ENCODE measurements at places on chromosomes 13 and 19.

- DNase-seq = no peak
Observed at GRCh38 chr19:2986951-2987524, 9.7 kb downstream of the TLE6 start.

GRCh38 chr19:14494411-14494810 is 1.5 kb downstream of the GIPC1 start:
- no peak for DNase-seq

DNA sequence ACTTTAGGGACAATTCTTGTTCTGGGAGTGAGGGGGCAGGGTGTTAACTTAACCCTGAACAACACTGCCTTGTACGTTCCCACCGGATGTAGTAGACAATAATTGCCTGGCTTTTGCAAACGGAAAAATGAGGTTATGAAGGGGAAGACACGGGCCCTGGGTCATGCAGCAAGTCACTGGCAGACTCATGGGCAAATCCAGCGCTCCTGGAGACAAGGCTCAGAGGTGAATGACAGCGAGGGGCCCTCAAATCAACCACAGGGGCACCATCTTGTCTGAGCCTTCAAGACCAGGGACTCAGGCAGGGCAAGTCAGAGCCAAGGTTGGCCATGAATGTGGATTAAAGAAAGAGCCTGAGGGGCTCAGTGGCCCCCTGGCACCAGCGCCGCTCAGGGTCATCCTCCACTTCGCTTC is 2.8 kb downstream of the RASA3 start:
- no peak for DNase-seq

DNA sequence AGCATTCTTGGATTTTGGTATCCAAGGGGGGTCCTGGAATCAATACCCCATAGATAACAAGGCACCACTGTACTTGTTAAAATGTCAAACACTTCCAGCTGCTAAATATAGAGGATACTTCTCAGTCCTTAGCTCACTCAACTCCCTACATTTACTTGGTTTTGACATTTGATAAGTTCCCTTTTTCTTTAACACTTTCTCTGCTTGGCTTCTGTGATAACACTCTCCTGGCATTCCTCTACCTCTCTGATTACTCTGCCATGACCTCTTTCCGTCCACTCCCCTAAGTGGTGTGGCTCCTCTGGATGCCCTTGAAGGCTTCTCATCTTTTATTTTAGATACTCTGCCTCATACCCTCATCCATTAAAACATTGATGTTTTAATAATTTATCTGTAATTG is 65.2 kb downstream of the MICU2 start:
- no peak for DNase-seq

DNA sequence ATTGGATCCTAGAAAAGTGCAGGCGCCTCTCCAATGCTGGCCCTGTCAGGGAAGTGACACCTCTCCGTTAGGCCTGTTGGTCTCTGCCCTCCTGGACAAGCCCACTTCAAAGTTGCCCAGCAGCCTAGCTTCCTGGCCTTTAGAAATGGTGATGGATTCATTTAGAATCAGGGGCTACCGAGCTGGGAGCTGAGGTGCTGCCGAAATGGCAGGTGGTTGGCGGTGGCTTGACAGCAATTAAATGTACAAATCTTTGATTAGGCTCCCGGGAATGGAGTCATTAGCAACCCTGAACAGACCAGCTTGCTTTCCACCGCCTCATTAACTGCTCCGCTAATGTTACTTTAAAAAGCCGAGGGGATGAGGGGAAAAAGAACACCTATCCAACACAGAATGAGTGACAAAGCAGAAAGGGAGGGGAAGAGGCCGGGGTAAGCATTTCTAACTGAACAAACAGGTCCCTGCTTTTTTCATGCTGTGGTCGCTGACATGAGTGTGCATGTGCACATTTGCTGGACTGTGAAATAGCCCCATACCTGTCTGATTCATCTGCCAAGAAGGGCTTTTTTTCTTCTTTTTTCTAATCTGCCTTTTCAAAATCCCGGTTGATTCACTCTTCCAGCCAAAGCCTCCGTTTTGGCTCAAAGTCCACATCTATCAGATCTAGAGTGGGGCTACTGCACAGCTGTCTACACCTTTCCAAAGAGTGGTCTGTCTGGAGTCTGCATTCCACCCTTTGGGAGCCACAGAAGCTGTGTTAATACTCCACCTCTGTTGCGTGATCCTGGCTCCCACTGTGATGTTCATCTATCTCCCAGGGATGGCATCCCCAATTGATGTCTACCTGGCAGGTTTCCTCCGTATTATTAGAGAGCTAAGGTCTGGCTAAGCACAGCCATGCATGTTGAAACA is 431.9 kb downstream of the COG6 start:
- DNase-seq = no peak

DNA sequence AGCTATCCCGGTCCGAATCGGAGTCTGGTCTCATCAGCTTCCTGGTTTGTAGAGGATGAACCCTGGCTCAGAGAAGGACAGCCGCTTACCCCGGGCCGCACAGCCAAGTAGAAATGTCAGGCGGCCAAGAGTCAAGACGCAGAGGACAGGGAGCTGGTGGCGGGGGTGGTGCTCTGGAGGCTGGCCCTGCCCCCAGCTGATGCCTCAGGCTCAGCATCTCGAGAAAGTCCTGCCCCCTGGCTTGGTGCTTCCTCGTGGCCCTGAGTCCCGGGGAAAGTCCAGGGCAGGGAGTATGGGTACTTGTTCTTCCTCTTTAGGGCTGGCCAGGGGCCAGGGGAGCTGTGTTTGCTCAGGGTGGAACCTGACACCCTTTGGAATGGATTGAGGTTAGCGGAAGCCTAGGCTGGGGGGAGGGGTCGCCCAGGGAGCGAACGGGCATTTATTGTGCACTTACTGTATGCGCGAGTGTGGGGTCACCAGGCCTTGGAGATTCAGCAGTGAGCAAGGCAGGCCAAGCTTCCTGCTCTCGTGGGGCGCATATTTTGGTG is 2.2 kb downstream of the TJP3 start:
- DNase-seq = peak; percentile 16

DNA sequence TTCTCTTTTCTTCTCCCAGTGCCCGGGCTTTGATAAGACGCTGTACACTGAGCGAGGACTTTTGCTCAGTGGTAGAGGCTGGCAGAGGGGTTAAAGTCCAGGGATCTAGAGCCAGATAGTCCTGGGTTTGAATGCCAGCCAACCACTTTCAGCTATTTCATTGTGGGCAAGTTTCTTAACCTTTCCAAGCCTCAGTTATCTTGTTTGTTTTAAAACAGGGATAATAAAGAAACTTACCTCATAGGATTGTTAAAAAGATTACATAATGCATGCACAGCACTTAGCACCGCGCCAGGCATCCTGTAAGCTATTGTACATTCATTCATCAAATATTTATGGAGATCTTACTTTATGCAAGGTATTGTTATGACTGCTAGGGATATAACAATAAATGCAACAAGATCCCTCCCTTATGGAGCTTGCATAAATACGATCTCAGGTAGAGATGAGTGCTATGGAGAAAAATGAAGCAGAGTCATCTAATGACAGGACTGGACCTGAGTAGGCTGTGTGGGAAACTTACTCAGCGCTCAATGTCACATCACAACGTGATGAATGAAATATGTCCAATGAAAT is 70.8 kb downstream of the LNX2 start:
- DNase-seq = no peak

DNA sequence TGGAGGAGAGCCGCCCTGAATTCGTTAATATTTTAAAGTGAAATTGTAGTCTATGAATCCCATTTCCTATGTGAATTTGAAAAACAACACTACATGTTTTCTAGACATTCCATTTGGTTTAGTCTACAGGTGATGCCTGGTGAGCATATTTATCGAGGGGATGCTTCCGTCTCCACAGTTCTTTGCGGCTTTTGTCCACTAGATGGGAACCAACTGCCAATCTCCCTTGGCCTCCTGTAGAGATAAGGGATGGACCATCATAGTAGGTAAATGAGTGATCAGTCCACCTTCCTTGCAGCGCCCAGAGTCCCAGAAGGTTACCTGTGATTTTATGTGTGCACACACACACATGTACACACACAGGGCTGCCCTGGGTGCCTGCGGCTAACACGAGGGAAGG is 289.8 kb upstream of the SOX21 start:
- no peak for DNase-seq

DNA sequence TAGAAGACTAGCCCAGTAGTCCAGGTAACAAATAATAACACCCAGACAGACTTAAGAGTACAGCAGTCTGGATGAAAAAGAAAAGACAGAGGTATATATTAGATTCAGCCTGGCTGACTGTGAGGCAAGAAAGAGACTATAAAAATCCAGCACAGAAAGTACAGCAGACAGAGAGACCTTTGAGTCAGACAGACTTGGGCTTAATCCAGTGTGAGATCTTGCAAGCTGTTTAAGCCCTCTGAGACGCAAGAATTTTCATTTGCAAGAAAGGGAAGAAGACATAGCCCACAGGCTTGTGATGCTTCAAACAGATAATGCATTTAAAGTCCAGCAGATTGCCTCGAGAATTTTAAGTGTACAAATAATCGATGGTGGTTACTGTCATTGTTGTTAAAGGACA is 471.4 kb downstream of the LIG4 start:
- DNase-seq = no peak

DNA sequence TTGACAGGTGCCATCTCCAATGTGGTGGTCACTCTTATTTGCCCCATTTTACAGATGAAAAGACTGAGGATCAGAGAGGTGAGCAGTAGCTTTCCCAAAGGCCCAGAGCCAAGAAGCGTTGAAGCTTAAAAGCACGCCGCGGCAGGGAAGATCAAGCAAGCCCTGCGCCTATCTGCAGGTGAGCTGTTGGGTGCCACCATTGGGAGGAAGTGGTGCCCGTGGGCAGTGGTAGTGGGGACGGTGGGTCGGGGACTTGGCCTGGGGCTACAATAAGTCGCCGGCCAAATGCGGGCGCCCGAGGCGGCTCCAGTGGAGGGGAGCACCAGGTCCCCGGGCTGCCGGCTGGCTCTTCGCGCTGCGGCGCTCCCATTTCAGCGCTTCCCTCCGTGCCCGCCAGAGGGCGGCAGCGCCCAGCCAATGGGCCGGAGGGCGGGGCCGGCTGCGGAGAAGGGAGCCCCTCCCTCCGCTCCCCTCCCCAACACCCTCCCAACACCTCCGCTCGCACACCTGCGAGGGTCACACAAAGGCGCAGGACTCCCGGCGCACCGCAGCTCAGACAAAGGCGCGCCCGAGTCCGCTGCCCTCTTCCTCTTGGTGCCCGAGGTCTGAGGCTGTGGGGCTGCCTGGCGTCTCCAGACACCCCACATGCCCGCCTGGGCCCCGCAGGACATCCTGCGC is 744 bp upstream of the POU2F2 start:
- peak; percentile 29 for DNase-seq

GRCh38 chr13:76822698-76823267 is 63.4 kb downstream of the KCTD12 start:
- no peak for DNase-seq

GRCh38 chr19:45476304-45476703 is 8.5 kb downstream of the FOSB start:
- no peak for DNase-seq

DNA sequence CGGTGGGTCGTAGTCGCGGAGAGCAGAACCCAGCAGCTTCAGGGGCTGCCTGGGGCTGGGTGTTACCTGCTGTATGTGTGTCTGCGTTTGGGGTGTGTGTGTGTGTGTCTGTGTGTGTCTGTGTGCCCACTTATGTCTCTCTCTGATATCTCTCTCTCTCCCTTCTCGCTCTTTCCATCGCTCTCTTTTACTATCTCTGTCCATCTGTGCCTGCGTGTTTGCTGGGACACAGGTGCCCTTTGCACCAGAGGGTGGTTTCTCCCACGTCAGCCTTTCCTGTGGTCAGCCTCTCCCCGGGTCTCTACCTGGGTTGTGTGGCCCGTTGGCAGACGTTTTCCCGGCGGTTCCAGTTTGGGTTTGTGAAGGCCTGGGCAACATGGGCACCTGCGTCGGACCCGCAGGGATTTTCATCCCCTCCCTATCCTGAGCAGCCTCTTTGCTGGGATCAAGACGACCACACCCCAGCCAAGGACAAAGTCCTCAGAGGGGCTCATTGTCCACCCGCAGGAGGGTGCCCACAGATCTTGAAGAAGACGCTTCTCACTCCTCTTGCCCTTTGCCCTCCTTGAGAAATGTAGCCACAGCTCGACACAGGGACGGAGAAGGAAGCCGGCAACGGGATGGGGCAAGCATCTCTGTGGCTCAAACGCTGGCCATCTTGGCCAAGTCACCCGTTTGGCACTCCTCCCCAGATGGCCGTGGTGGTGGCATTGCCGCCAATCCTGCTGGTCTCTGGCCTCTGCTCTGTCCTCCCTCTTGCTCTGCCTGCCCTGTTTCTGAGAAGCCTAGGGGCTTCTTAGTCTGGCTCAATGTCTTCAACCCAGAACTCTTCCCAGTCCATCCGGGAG is 43.3 kb downstream of the ZNF146 start:
- no peak for DNase-seq

DNA sequence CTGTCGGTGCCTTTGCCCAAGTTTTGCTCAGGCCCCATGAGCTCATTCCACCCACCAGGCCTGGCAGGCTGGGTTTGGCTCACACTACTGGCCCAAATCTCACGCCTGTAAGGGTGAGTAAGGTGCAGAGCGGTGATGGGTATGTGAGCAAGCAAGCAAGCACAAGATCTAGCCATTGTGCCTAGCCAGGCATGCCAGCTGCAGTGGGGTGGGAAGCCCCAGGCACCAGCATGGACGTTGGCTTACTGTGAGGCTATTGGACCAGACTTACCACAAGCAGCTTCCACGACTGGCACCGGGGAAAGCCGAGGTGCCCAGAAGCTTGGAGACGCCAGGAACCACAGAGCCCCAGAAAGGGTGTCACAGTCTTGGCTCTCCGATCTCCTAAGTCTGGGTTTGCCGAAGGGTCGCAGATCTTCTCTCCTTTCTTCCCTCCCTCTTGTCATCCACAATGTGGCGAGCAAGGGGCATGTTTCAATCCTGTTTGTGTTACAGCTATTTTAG is 2659.4 kb upstream of the PCDH20 start:
- DNase-seq = no peak

GRCh38 chr13:39353988-39354387 is 249.0 kb downstream of the LHFPL6 start:
- DNase-seq = no peak

DNA sequence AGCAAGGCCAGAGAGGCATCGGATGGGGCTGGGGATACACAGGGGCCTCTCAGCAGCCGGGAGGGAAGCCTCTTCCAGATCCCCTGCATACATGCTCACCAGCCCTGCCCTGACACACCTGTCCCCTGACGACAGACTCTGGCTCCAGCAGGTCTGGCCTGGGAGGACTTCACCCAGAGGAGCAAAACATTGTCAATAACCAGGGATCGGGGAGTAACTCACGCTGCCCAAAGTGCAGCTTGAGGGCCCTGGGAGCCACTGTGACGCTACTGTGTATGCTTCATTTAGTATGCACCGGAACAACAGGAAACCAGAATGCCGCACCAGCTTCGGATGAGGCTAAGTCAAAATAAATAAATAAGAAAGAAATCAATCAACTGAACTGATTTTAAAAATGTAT is 12.4 kb upstream of the CD22 start:
- DNase-seq = no peak

- DNase-seq = no peak
Observed at GRCh38 chr13:71477735-71478134, 389.3 kb downstream of the DACH1 start.

Measured in anterior cingulate cortex (tissue), 58 donors.